CD4-positive, alpha-beta T cell treated with Interleukin-6 at 100 ng/mL for 8 hours (primary cell): ENCODE measurements at places on chromosomes 4 and X.

DNA sequence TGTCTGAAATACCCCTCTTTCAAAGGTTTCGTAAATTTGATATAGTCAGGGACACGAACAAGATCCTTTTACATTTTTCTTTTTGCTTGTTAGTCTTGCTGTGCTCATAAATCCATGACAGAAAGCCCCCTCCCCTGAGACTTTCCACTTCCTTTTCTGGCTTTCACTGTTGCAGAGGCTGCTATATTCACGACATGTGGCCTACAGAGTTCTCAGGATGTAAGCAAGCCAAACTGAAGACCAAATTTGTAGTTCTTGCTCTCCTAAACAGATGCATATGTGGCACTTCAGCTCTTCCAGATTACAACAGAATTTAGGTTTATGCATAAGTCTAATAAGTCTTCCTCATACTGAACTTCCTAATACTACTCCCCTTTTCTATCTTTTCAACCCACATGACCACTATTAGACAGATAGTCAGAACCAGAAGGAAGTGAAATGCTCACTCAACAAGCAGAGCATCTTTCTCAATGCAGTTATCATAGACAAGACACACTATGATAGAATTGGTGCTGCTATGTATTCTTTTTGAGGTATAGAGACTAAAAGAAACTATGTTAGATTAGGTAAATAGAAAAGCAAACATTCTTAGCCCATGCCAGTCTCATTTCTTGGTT, 15.0 kb downstream of the BTK start:
- DNase-seq, result no peak

DNA sequence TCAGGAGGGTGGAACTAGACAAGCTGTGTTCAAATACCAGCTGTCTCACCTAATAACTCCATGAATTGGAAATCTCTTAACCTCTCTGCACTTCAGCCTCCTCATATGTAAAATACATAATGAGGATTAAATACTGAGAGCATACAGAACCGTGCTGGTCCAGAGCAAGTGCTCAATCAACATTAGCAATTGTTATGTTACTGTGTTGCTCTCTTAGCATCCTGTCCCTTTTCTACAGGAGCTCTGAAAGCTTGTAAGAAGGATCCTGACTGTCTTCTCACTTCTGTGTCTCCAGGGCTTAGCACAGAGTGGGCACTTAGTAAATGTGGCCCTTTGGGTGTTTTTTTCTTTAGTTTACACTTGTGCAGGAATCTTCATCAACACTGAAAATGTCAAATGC, 1456.1 kb upstream of the IGFBP7 start:
- DNase-seq, result no peak

GRCh38 chrX:148417934-148418333, 82.5 kb upstream of the AFF2 start:
- no peak for DNase-seq

GRCh38 chr4:176323511-176324160, 3.9 kb downstream of the SPCS3 start:
- DNase-seq, result no peak

DNA sequence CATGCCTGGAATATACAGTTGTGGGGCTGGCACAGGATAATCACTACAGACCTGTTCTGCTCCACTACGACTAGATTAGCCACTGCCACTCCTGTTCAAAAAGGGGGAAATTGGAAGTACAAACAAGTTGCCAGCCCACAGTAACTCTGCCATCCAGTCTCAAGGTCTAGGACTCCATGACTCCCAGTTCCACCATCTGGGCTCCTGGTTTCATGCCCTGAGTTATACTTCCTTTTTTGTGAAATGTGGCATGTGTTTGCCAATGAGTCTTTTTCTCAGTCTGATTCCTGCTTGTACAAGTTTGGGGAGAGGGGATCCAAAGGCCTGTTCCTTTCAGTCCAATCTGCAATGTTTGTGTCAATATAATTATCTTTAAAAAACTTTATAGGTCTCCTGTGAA, 1.0 kb upstream of the BLOC1S4 start:
- DNase-seq, result no peak

- DNase-seq, result no peak
Measured at GRCh38 chrX:1597345-1598020, 6.1 kb downstream of the AKAP17A start.

DNA sequence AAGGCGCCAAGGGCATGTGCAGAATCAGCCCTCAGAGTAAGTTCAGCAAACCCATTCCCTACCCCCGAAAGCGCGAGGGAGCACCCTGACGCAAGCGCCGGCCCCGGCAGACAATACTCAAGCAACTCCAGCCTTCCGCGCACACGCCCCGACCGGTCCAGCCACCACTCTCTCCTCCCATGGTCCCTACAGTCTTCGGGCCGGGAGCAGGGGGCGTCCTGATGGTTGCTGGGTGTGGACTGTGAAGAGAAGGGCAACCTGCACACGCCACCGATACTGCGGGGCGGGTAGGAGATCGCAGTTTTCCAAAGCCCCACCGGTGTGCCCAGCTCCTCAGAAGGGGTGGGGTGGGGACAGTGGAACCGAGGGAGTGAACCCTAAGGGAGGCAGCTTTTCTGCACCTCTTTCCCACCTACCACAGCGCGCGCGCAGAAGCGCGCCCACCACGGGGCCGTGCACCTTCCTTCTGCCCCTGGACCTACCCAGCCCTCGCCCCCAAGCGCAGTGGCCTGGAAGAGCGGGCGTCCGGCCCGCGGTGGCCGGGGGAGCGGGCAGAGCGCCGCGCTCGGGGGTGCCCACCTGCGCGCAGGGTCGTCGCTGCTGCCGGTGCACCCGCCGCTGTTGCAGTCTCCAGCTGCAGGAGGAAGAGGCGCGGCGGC, 650.2 kb upstream of the DIPK2B start:
- DNase-seq, result no peak

DNA sequence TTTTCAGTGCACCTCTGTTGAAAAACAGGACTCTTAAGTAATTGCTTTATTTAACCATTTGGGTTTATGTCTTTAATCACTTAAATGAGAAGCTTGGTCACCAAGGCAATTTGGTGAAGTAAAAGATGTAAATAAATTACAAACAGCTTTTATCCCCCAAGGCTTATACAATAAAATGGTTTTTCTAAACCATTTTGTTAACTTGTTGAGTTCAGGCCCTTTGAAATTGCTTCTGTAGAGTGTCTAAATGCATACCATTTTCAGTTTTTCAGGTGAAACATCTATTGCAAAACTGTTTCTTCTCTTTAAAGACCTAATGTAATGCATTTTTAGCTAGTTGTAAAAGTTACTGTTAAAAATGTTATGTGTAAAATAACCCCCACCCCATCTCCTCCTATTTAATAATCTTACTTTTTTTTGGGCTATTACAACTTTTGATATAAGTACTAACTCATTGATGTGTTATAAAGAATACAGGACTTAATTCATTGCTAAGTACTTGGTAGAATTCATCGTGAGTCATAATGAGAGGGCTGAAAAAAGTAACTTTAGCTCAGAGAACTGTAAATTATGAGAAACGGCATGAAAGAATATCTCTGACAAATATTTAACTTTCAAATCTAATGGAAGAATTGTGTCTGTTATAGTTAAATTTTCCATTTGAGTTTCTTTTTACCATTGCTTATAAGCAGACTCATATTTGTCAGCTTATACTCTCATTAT, 4.5 kb downstream of the RAPGEF2 start:
- DNase-seq, result no peak

GRCh38 chrX:110311437-110312230, 6.3 kb downstream of the AMMECR1 start:
- no peak for DNase-seq

DNA sequence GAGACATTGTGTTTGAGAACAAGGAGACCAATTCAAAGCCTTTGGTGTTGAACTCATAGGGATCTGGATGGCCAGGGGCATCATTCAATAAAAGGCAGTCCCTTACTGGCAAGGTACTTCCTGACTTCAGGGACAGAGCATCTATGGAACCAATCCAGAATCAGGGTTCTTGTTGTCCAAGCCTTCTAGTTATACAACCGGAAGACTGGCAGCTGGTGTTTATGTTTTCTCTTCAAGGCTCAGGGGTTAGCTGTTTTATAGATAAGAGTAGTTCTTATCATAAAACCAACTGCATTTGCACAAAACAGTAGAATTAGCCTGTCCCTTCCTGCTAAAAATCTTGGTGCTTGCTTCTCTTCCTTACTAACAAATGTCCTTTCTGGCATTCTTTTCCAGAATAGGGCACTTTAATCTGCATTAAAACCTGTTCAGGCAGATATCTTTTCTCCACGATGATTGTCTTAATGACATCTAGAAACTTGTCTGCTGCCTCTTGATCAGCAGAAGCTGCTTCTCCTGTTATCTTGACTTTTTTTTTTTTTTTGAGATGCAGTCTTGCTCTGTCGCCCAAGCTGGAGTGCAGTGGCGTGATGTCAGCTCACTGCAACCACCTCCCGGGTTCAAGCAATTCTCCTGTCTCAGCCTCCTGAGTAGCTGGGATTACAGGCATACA, 38.4 kb upstream of the ARHGEF6 start:
- DNase-seq, result no peak

DNA sequence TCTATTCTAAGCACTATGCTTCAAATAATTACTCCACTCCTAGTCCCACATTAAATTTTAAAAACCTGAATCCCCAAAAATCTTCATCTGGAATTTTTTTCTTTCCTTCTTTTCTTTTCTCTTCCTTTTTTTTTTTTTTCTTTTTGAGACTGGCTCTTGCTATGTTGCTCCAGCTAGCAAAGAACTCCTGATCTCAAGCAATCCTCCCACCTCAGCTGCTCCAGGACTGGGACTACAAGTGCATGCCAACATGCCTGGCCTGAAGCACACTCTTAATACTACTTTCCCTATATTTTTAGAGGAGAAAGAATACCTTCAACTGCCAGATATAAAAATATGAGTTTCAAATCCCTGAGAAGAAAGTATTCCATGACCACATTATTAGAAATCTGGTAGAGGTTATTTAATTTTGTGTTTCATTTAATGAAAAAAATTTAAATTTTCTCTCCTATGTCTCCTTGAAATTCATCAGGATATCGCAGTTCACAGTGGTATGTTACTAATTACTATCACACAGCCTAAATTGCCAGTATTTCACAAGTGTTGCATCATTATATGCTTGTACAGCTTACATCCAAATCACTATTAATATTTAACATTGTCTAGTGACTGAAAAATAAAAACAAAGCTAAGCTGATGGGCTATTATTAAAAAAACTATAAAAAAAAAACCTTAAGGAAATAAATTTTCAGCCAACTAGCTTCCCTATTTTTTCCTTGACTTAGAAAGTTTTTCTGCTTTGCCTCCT, 227.8 kb downstream of the NAF1 start:
- DNase-seq, result no peak

DNA sequence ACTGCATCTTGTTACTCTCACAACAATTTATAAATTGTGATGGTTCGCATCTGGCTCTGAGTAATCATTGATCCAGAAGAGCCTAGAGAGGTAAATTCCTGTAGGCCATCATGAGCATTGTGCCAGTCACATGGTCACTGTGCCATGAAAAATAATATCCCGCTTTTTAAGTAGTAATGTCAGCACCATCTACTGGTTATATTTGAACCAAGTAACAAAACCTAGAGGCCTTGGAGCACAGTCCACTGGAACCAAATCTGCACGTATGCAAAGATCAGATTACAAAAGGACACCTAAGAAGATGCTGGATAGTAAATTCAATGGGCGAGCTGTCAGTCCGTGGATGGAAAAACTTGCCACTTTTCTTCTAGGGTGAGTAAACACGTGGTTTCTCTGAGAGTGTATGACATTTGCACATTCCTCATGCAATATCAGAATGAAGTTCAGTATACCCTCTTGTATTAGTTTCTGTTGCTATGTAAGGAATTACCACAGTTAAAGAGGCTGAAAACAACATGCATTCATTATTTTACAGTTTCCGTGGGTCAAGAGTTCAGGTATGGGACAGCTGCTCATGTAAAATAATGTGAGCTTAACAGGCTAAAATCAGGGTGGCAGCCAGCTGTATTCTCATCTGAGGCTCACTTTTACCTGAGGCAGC, 26.8 kb downstream of the FAM114A1 start:
- DNase-seq, result no peak

- DNase-seq, result no peak
Measured at GRCh38 chr4:161238033-161238432, 925.8 kb downstream of the FSTL5 start.

- peak; percentile 83 for DNase-seq
Measured at GRCh38 chrX:118495958-118496762, 545 bp downstream of the DOCK11 start.

DNA sequence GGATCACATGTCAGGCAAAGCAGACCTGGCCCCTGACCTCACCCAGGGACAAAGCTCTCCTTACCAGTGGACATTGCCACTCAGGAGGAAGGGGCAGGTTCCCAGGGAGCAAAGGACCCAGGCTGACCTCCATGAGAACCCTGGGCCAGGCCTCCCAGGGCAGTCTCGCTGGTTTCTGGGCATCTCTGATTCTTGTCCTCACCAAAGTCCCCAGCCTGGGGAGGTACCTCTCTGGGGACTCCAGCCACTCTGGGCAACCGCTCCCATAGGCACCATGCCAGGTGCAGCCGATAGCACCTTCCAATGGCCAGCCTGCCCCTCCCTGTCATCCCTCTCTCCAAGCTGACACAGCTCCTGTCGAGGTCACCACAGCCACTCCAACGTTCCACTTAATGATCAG, 7.9 kb downstream of the EVC2 start:
- no peak for DNase-seq

- no peak for DNase-seq
Measured at GRCh38 chr4:19944806-19945205, 306.9 kb upstream of the SLIT2 start.

- no peak for DNase-seq
Measured at GRCh38 chr4:73417973-73418372, 13.9 kb downstream of the ALB start.

DNA sequence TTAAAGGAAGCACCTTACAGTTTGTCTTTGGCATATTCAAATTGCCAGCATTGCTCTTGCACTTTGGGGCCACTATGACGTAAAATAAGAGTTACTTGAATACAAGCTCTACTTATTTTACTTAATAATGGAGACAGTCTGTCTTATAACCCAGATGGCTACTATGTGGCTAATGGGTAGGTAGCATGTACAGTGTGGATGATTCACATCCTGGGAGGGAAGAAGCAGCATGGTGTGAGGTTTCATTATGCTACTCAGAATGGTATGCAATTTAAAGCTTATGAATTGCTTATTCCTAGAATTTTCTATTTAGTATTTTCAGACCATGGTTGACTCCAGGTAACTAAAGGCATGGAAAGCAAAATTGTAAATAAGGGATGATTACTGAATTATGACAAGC, 761.8 kb upstream of the ATOH1 start:
- no peak for DNase-seq

- DNase-seq, result no peak
Measured at GRCh38 chrX:72694170-72694569, 19.9 kb downstream of the PHKA1 start.
